ENCODE measurements at places on chromosomes 4 and X.
A peak's percentile ranks its signal among the peaks of the same experiment; 100 is the strongest.

GRCh38 chr4:164345756-164346155 is 408.2 kb upstream of the SMIM31 start:
- no peak overlapping the region for H3K4me3 ChIP-seq
- no peaks in the 10 kb centered on the region for H3K4me1 ChIP-seq
- H3K36me3 ChIP-seq = no peaks in the 10 kb centered on the region
- no peak for DNase-seq
- no peak overlapping the region for H3K27ac ChIP-seq

DNA sequence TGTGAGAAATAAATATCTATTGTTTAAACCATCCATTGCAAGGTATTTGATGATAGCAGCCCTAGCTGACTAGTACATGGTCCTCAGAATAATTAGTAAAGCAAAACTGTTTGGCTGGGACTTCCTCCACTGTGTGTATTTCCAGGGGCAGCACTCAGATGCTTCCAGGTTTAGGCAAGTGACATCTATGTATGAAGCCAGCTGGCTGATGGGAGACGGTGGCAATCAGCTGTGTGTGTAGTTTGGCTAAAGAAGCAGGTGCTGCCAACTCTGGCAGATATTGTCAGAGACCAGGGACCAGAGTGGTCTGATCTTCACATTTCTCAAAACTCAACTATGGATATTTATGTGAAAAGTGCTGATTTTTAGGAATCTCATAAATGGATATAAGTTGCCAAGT is 19.1 kb downstream of the HS3ST1 start:
- no peaks in the 10 kb centered on the region for H3K27me3 ChIP-seq
- no peak overlapping the region for H3K4me3 ChIP-seq
- no peak overlapping the region for H3K27ac ChIP-seq
- no peaks in the 10 kb centered on the region for H3K36me3 ChIP-seq
- no peaks in the 10 kb centered on the region for H3K4me1 ChIP-seq

- H3K36me3 ChIP-seq = peaks cover 21% of the 10 kb centered on the region
- H3K27ac ChIP-seq = no peak overlapping the region
- H3K27me3 ChIP-seq = no peaks in the 10 kb centered on the region
- H3K4me1 ChIP-seq = peaks cover 12% of the 10 kb centered on the region
Measured at GRCh38 chrX:71128166-71128833, 9.9 kb downstream of the MED12 start.

GRCh38 chrX:65920620-65921019 is 119.3 kb downstream of the VSIG4 start:
- H3K4me3 ChIP-seq = no peak overlapping the region
- no peak overlapping the region for H3K27ac ChIP-seq
- no peaks in the 10 kb centered on the region for H3K27me3 ChIP-seq
- no peak for DNase-seq
- H3K36me3 ChIP-seq = peaks cover 17% of the 10 kb centered on the region

- peak; percentile 9 for DNase-seq
- peaks cover 36% of the 10 kb centered on the region for H3K27me3 ChIP-seq
- H3K4me1 ChIP-seq = peaks cover 16% of the 10 kb centered on the region
- H3K4me3 ChIP-seq = no peak overlapping the region
- no peaks in the 10 kb centered on the region for H3K36me3 ChIP-seq
Measured at GRCh38 chr4:87895964-87896621, 63.3 kb downstream of the MEPE start.

- no peaks in the 10 kb centered on the region for H3K4me1 ChIP-seq
- DNase-seq = no peak
- H3K27me3 ChIP-seq = no peaks in the 10 kb centered on the region
- no peak overlapping the region for H3K27ac ChIP-seq
- no peak overlapping the region for H3K4me3 ChIP-seq
Measured at GRCh38 chrX:29580560-29580959, 634.8 kb upstream of the MAGEB2 start.

GRCh38 chr4:157838366-157838765 is 334.5 kb downstream of the GASK1B start:
- no peaks in the 10 kb centered on the region for H3K36me3 ChIP-seq
- H3K27ac ChIP-seq = no peak overlapping the region
- DNase-seq = no peak
- H3K4me3 ChIP-seq = no peak overlapping the region
- H3K27me3 ChIP-seq = no peaks in the 10 kb centered on the region
- no peaks in the 10 kb centered on the region for H3K4me1 ChIP-seq

- H3K4me3 ChIP-seq = peak overlapping the region; percentile 88
- DNase-seq = no peak
- H3K27me3 ChIP-seq = no peaks in the 10 kb centered on the region
- peak overlapping the region; percentile 82 for H3K27ac ChIP-seq
- H3K4me1 ChIP-seq = peaks cover 31% of the 10 kb centered on the region
- peaks cover 5% of the 10 kb centered on the region for H3K36me3 ChIP-seq
Measured at GRCh38 chr4:81471298-81471587, 464 bp downstream of the RASGEF1B start.

GRCh38 chrX:39450234-39450977 is 647.4 kb downstream of the BCOR start:
- H3K36me3 ChIP-seq = peaks cover 4% of the 10 kb centered on the region
- H3K4me1 ChIP-seq = peaks cover 24% of the 10 kb centered on the region
- H3K27me3 ChIP-seq = no peaks in the 10 kb centered on the region

DNA sequence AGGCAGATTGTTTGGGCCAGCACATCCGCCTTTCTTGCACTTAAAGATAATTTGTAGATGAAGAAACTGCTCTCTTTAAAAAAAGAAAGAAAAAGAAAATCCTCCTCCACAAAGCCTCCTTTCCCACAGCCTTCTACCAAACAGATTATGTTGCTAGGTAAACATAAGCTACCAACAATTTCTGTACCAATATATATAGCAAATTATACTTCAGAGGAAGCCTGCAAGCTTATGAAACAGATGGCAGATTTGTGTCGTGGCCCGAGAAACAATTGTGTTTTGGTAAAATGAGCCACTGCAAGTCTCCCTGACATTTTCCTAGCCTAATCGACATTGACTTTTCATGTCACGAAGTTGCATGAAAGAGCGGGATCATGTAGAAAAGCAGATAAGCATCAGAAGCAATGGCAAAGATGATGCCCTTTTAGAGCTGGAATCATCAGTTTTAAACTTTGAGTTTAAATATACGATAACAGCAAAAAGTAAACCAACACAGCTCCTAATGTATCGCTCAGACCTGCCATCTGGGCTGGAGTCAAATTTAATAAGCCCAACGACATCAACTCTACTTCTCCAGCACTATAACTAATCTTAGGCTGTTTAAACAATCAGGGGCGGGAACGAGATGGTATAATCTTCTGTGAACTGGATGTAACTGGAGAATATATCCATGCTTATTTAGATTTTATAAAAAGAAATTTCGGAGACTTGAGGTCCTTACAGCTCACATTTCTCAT is 94.9 kb upstream of the PLAC1 start:
- H3K36me3 ChIP-seq = no peaks in the 10 kb centered on the region
- no peaks in the 10 kb centered on the region for H3K4me1 ChIP-seq
- no peak overlapping the region for H3K4me3 ChIP-seq
- no peak overlapping the region for H3K27ac ChIP-seq

DNA sequence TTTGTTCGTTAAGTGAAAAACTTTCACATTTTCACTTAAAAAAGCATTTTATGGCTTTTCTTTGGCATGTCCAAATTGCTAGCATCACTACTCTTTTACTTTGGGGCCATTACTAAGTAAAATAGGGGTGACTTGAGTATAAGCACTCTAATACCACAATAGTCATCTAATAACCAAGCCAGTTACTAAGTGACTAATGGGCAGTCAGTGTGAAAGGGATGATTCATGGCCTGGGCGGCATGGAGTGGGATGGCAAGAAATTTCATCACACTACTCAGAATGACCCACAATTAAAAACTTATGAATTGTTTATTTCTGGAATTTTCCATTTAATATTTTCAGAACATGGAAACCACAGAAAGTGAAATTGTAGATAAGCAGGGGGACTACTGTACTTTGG is 60.9 kb downstream of the BMP15 start:
- no peaks in the 10 kb centered on the region for H3K4me1 ChIP-seq
- no peak overlapping the region for H3K4me3 ChIP-seq
- no peak overlapping the region for H3K27ac ChIP-seq
- no peaks in the 10 kb centered on the region for H3K27me3 ChIP-seq

DNA sequence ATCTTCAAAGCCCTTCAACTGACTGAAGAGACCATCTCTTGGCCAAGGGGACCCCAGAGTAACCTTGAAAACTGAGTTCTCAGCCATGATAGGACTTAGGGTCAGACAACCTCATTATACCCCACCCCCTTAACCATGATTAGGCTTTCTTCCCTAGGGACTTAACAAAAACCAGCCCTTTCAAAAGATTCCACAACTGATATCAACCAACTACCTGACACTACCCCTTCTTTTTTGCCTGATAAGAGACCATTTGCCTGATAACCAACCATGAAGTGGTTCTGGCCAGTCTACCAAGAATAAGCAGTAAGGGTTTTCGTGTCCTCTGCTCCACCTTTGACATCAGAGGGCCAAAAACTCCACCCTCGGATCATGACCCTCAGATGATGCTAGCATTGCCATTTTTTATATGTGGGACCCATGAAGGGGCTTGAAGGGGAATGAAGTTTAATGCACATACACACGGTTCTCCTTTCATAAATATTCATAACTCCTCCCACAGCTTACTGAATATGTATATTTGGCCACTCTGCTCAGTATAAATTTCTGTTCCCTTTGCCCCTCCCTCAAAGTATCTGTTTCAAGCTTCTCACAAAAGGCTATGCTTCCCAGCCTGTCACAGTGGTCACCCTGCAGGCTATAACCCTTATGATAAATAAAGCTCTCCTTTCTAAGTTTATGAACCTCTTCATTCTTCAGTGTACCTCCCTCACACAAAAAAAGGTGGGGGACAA is 12.3 kb downstream of the TBCK start:
- peaks cover 21% of the 10 kb centered on the region for H3K36me3 ChIP-seq
- H3K27me3 ChIP-seq = no peaks in the 10 kb centered on the region
- no peak for DNase-seq
- H3K4me1 ChIP-seq = peaks cover 6% of the 10 kb centered on the region
- no peak overlapping the region for H3K27ac ChIP-seq

- peaks cover 6% of the 10 kb centered on the region for H3K27me3 ChIP-seq
- DNase-seq = no peak
- no peak overlapping the region for H3K27ac ChIP-seq
- no peaks in the 10 kb centered on the region for H3K36me3 ChIP-seq
- no peak overlapping the region for H3K4me3 ChIP-seq
Measured at GRCh38 chr4:114318309-114318708, 280.3 kb upstream of the UGT8 start.

DNA sequence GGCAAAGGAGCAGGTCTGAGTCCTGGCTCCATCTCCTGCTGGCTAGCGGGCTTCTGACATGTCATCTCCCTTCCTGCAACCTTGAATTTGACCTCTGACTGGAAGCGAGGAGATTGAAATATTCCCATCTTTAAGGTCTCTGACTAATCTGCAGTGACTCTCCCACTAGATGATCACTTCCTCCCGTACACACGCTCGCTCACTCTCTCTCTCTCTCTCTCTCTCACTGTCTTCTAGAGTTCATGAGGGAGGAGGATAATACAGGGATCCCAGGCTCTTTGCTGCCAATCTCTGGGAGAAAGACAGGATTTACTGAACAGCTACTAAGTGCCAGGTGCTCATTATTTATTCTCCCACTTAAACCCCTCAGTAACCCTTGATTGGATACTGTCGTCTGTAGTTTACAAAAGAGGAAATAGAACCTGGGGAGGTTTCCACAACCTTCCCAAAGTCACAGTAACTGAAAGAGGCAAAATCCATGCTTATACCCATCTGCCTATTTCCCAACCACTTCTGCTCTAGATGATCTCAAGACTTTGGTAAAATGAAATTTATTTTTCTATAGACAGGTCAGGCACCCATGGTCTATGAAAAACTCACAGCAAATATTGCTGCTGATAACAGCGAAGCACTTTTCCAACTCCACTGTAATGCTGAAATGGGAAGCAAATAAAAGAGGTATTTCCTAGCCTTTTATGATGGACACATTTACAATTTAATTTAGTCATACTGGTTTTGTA is 193.5 kb upstream of the C1QTNF7 start:
- H3K27ac ChIP-seq = peak overlapping the region; percentile 80
- H3K4me3 ChIP-seq = peak overlapping the region; percentile 56
- DNase-seq = no peak
- no peaks in the 10 kb centered on the region for H3K27me3 ChIP-seq
- H3K4me1 ChIP-seq = peaks cover 32% of the 10 kb centered on the region

DNA sequence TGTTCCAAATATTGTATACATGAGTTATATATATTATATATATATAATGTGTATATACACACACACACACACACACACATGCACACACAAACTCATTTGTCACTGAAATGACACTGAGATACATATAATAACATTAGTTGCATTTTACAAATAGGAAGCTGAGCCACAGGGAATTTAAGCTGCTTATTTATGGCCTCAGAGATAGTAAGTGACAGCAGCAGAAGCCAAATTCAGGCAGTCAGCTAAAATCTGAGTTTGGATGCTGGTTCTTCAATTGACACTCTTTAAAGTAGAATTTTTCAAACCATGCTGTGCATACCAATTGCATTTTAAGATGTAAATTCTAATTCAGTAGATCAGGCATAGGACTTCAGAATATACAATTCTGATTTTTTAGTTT is 163.3 kb upstream of the CTSO start:
- no peaks in the 10 kb centered on the region for H3K27me3 ChIP-seq
- H3K4me1 ChIP-seq = no peaks in the 10 kb centered on the region
- H3K4me3 ChIP-seq = no peak overlapping the region
- DNase-seq = no peak
- H3K36me3 ChIP-seq = no peaks in the 10 kb centered on the region
- H3K27ac ChIP-seq = no peak overlapping the region

DNA sequence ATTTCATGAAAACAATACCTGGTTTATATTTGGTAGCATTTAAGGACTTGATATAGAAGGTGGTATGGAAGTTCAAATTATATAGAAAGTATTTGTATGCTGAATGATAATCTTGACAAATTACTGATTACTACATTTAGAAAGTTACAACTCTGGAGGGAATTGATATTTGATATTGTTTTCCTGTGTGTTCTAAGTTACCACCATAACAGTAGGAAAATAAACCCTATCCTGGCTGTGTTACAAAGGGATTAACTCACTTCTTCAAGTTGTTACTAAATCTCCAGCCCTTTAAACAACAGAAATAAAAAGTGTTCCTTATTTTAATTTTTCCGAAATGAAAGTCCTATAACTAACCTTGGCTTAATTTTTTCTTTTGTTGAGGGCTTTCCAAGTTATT is 36.6 kb downstream of the FHL1 start:
- no peak overlapping the region for H3K4me3 ChIP-seq
- no peak overlapping the region for H3K27ac ChIP-seq
- no peaks in the 10 kb centered on the region for H3K27me3 ChIP-seq
- no peaks in the 10 kb centered on the region for H3K4me1 ChIP-seq
- H3K36me3 ChIP-seq = no peaks in the 10 kb centered on the region

DNA sequence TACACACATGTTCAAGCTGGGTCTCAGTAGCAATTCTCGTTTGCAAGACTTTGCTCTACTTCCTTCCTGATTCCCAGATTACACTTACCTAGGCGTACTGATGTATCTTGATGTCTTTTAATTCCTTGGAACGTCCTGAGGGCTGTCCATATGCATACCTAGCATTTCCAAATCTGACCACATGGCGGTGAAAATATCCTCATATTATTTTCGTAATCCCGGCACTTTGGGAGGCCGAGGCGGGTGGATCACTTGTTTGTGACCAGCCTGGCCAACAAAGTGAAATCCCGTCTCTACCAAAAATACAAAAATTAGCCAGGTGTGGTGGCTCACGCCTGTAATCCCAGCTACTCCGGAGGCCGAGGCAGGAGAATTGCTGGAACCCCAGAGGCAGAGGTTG is 1786.3 kb upstream of the TENM3 start:
- no peaks in the 10 kb centered on the region for H3K36me3 ChIP-seq
- no peak for DNase-seq
- H3K27ac ChIP-seq = no peak overlapping the region
- H3K4me1 ChIP-seq = peaks cover 3% of the 10 kb centered on the region
- no peak overlapping the region for H3K4me3 ChIP-seq
